Esophagus (tissue), 2 donors: ENCODE measurements at places on chromosomes 2 and 18. TPM values are rescaled to one million over a fixed set of nuclear protein-coding genes. Genes with fewer than 3 reads are reported as not detected.

HOXD11 gene
- 0.08 TPM for polyA plus RNA-seq

TIMM21 gene
- 22.4 TPM for polyA plus RNA-seq

SKOR2 gene
- polyA plus RNA-seq: not detected

CD302 gene
- polyA plus RNA-seq: 2.4 TPM

DRC1 gene
- polyA plus RNA-seq: 0.08 TPM

MAPRE3 gene
- 13.4 TPM for polyA plus RNA-seq

FASTKD1 gene
- polyA plus RNA-seq: 14.2 TPM

GRB14 gene
- 4.0 TPM for polyA plus RNA-seq

CD207 gene
- 0.94 TPM for polyA plus RNA-seq

PDCL3 gene
- polyA plus RNA-seq: 35.4 TPM

LRATD1 gene
- polyA plus RNA-seq: 23.1 TPM

SLC9A4 gene
- 1.8 TPM for polyA plus RNA-seq

TTN gene
- polyA plus RNA-seq: 0.09 TPM

VIL1 gene
- 0.26 TPM for polyA plus RNA-seq

NEU4 gene
- polyA plus RNA-seq: not detected

MEP1B gene
- not detected for polyA plus RNA-seq

GPR155 gene
- 1.1 TPM for polyA plus RNA-seq
